T-helper 2 cell (primary cell): ENCODE measurements at places on chromosomes 13 and 19.

- no peak for DNase-seq
These were observed 177.0 kb downstream of the DCLK1 start for GRCh38 chr13:35954207-35954560.

DNA sequence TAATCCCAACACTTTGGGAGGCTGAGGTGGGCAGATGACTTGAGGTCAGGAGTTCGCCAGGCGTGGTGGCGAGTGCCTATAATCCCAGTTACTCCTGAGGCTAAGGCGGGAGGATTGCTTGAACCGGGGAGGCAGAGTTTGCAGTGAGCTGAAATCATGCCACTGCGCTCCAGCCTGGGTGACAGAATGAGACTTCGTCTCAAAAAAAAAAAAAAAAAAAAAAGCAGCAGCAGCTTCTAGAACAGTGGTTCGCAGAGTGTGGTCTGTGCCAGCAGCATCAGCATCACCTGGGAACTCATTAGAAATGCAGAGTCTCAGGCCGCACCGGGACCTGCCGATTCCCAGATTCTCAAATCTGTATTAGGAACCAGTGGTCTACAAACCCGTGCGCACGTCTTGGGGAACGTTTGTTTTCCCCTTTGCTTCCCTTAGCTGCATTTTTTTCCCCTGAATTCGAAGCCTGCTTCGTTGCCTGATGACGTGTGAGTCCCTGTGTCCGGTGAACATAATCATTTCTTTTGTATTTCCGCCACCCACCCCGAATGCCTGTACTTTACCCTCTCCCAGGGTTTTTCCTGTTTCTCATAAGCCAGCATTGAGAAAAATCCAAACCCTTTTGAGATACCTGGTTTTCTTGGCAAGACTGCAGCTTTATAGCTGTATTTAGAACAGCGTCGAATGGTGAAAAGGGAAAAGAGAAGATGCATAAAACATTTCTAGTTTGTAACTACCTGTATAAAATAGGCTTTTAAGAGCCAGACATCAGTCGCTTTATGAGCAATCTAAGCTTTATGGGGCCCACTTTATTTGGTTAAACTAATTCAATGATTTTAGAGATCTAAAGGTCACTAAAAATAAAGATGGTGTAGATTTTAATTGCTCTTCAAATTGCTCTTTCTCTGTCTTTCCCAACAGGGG lies 49.8 kb downstream of the BICRA start:
- DNase-seq, result no peak

DNA sequence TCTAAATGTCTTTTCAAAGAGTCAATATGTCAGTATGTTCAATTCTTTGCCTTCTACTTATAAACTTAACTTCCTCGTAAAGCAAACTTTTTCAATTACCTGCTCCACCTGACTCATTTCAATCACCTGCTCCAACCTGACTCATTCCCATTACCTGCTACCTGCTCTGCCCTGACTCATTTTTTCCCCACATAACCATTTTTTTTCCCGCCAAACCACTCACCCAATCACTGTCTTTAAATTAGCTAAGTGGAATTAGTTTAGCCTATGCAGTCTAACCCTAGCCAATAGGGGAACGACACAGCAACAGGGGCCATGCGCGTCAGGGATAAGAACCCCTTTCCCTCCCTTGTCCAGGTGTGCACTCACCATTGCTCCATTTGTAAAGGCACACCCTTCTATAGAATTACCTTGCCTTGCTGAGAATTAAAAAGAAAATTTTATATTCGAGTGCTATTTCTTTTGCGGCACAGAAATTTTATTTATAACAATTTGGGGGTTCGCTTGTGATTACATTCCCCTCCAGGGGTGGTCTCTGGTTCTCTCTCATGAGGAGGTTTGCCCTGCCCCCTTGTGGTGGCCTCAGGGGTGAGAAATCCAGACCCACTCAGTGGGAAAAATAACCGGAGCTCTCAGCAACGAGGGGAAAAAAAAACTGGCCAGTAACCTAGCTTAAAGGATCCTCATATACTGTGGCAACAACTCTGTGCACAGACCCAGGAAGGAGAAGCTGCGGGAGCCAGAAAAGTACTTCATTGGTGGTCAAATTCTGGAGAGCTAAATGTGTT lies 193.1 kb downstream of the ZNF486 start:
- no peak for DNase-seq

- no peak for DNase-seq
These were observed 111.8 kb downstream of the TUBA3C start for GRCh38 chr13:19069684-19070397.

- DNase-seq, result peak; percentile 38
These were observed 107.4 kb upstream of the DOCK9 start for GRCh38 chr13:99085139-99085807.

GRCh38 chr19:38145623-38146022 lies 78.4 kb downstream of the DPF1 start:
- no peak for DNase-seq

GRCh38 chr13:88526186-88526852 lies 855.1 kb downstream of the SLITRK5 start:
- no peak for DNase-seq

DNA sequence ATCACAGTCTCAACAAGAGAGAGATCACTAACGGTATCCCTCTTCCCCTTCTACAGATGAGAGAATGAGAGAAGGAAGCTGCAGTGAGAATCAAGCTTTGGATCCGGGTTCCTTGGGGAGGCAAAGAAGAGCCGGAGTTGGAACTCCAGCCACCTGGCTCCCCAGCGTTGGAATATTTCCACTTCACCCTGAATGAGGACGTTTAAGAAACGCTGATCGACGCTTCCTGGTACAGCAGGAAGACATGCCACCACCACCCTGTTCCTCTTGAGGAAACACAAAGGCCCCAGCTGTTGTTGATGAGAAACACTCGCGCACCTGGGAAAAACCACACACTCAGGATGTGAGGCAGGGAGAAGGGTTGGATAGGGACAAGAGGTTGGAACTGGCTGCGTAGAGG lies 11.3 kb upstream of the CACNG8 start:
- no peak for DNase-seq

DNA sequence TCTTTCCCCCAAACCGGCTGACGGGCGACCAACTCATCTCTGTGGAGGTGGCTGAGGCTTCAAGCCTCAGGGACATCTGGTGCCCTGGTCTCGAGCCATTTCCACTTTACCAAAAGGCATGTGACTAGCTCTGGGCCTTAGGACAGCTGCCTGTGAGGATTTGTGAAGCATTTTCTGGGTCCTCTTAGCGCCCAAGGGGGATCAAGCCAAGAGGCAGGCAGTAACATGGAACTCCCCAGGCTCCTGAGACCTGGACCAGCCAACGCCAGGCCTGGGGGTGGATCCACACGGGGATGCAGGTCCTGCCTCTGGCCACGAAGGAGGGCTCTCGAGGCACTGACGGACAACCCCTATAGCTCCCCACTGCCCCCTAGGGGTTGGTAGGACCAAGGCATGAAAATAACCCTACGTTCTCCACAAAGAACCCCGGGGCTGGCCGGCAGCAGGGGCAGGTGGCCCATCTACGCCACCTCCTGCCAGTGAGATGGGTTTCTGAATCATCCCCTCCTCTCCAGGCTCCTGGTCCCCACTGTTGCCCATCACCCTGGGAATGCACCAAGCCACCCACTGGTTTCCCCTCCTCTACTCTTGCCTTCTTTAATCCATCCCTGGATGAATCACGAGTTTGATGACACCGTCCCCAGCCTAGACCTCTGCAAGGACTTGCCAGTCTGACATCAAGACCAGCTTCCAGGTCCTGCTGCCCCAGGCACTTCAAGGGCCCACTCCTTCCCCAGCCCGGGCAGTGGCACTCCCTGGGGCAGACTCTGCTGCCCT lies 7.0 kb upstream of the MYDGF start:
- DNase-seq, result no peak

GRCh38 chr19:4083677-4084546 lies 17.2 kb upstream of the ZBTB7A start:
- DNase-seq, result no peak

GRCh38 chr13:75480671-75481175 lies 1.2 kb downstream of the TBC1D4 start:
- DNase-seq, result no peak

- DNase-seq, result no peak
These were observed 67.8 kb downstream of the SUCLA2 start for GRCh38 chr13:47932950-47933923.

- no peak for DNase-seq
These were observed 28.3 kb downstream of the PIP5K1C start for GRCh38 chr19:3671680-3672574.
